ENCODE measurements at places on chromosomes 1 and 21.
A peak's percentile ranks its signal among the peaks of the same experiment; 100 is the strongest.

DNA sequence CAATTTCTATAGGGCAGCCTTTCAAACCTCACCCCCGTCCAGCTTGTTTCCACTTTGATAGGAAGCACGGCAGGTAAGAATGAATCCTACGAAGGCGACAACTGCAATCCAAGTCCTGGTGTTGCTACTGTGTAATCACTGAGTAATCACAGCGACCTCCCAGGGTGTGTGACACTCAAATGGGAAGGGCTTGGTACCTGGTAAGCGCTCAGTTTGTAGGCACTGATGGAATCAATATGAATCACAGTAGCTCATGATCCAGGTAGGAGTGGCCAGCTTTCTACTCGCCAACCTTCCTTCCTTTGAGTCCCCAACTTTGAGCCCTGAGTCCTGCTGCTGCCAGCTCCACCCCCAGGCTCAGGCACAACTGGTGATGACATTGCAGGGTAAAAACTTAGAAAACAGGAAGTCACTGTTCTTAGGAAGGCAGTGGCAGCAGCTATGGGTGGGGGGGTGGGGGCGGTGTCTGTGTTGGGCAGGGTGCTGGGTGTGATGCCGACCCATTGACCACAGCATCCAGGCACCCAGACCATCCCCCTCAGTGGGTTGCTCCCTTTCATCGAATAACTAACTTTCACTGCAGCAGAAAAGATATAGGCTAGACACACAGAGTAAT lies 70.7 kb downstream of the CD247 start:
- peak; percentile 63 for DNase-seq

DNA sequence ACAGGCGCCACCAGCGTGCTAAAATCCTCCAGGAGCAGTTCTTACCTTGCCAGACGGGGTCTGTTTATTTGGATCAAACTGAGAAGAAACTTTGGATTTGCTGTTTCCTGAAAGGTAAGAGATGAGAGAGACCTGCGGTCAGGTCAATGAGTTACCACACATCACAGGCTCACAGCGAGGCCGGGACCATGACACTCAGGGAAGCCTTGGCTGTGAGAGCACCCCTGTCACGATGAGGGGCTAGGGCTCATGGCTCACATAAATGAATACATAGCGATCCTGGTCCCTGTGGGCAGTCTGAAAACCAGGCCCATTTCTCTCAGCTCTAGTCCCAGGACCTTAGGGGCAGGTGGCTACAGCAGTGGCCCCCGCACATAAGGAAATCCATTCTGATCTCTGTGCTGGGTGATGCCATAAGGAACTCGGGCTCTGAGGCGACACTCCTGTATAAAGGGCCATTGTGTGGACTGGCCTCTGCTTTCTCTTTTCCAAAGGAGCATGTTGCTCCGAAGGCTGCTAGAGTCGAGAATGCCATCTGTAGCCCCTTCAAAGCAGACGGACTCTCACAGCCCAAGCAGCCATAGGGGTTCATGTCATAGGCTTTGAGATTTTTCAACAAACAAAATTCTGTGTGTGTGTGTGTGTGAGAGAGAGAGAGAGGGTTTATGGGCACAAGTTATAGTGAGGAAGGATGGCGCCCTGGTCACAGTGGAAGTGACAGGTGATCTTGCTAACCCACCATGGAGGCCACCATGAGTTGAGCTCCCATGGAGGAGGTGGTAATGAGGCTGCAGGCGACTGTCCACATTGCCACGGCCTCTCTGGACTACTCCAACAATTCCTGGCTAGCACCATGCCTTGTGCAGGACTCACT lies 9.0 kb upstream of the SRM start:
- no peak for DNase-seq

GRCh38 chr1:212959266-212960220 lies 9.2 kb downstream of the VASH2 start:
- no peak for DNase-seq

GRCh38 chr1:243842978-243843511 lies 7.0 kb downstream of the AKT3 start:
- peak; percentile 7 for DNase-seq

GRCh38 chr21:43864962-43865539 lies at the start of gene AGPAT3:
AGPAT3 (plus strand) TSS chr21:43865223; CDS start chr21:43959682, 94,459 bp downstream.
- DNase-seq: no peak

- no peak for DNase-seq
These were observed 13.5 kb downstream of the COL6A1 start for GRCh38 chr21:45994759-45995685.

- no peak for DNase-seq
These were observed 33.3 kb upstream of the IRF2BP2 start for GRCh38 chr1:234643111-234643849.

DNA sequence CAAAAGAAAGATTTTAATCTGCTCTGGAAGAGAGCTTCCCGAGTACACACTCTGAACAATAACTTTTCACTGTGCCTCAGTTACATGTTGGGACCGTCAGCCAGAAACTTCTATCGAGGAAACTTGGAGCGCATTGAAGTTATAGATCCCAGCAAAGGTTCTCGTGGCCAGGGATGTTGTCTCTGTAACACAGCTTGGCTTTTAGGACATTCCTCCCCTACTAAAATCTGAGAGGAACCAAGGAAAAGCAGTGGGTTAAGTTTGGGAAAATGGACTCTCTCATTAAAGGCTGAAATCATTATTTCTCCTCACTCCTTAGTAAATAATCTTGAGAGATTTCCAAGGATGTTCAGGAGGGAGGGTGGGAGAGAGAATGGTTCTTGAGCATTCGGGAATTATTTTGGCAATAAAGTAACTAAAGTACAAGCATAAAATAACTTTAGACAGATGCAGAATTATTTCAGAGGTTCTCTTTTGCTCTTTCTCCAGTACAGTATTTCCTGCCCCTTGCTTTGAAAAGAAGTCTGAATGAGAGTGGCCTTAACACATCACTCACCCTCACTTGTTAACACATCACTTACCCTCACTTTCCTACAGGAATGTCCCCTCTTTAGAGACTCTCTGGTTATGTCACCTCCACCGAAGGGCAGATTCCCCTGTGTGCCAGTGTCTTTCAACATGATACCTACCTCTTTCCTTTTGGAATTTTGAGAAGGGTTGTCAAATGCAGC lies 1.8 kb upstream of the NFIA start:
- no peak for DNase-seq

DNA sequence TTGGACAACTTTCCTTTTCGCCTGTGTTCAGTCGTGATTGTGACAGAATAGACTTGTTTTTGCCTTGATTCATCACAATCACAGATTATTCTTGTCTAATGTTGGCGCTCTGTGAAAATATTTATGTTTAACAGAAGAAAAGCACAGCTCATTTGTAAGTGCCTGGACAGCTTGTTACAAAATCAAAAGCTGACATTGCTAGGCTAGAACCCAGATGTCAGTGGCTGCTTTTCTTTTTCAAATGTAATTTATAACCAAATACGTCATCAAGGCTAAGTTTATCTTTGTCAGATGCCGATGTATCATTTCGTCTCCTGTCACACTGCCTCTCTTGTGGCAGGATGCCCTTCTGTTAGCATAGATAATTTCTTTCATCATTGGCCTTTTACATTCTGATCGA lies 1227.3 kb downstream of the PLA2G4A start:
- no peak for DNase-seq

DNA sequence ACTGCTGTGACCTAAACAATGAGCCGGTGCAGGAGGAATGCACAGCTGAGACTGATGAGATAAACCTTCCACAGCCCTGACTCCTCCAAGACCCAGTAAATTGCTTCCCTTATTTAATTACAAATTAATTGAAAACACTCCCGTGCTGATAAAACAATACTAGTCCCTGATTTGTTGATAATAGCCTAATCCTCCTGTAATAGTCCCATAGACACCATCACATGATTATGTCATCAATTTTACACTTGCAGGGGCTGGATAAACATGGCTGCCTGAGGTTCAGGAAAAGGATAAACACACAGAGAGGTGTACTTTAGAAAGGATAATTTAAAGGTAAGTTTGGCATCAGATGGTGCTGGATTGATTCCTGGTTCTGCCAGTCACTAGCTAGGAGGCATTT lies 84.6 kb upstream of the SPAG17 start:
- DNase-seq: no peak

DNA sequence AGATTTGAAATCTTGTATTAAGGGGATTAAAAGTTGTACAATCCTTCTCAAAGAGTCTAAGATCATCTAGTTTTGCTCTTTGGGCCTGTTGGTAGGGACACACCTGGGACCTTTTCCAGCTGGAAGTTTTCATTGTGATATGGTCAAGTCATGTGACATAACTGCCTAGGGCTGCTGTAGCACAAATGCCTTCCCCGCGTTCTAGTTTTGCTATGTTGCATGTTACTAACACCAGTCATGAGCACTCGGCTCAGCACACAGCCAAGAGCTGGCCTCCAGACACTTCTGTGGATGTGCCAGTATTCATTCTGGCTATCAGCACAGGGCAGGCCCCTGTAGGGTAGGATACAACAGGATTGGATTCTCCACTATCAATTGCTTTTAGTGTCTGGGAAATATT lies 14.6 kb upstream of the FLG2 start:
- no peak for DNase-seq

DNA sequence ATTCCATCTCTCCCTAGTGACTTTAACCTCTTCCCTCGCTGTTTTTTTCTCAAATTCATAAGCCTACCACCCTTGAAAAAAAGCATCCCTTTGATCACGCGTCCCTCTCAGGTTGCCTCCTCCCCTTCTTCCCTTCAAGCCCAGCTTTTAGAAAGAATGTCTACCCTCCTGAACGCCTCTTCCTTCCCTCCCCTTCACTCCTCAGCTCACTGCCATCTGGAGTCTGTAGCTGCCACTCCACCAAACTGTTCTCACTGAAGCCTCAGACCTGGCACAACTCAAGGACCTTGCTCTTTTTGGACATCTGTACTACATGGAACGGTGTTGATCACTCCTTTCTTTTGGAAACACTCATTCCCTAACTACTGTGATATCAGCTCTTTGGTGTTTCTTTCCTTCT lies 80.6 kb downstream of the SLC25A24 start:
- DNase-seq: no peak

DNA sequence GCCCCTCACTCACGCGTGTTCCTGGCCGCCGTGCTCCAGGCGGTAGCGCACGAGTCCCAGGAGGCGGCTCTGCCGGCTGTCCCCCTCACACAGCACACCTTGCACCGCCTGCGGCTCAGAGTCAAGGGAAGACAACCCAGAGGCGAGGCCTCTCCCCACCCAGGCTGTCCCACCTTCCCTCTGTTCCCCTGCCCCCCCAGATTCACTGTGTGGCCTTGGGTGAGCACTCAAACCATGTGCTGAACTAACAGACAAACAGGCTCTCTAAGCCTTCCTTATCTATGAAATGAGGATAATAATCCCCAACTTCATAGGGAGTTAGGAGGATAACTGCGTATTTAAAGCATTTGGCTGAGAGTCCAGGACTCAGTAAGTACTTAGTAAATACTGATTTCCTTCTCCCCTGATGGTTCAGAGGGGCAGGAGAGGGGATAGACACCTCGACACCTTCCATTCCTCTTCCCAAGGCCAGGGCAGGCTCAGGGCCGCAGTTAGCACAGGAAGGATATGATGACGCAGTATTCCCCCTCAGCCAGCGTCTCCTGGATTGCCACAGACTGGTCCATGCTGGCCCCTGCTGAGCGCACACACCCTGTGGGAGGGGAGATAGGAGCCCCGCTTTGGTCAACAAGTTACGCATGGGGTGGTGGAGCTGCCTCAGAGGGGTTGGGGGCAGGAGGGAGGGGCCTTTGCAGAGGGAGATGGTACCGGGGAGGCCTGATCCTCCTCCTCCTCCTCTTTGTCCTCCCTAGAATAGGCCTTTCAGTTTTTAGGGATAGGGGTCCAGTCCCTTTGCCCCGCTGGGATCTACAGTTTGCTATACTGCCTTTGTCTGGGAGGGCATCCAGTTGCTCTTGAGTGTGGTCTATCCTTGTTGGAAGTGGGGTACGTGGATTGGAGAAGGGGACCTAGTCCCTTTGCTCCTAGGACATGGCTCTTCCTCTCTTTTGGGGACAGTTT lies 830 bp downstream of the INPP5B start:
- no peak for DNase-seq

- no peak for DNase-seq
These were observed 12.3 kb upstream of the LDLRAP1 start for GRCh38 chr1:25531082-25531461.

GRCh38 chr1:245654460-245655050 lies 499.8 kb downstream of the KIF26B start:
- no peak for DNase-seq

DNA sequence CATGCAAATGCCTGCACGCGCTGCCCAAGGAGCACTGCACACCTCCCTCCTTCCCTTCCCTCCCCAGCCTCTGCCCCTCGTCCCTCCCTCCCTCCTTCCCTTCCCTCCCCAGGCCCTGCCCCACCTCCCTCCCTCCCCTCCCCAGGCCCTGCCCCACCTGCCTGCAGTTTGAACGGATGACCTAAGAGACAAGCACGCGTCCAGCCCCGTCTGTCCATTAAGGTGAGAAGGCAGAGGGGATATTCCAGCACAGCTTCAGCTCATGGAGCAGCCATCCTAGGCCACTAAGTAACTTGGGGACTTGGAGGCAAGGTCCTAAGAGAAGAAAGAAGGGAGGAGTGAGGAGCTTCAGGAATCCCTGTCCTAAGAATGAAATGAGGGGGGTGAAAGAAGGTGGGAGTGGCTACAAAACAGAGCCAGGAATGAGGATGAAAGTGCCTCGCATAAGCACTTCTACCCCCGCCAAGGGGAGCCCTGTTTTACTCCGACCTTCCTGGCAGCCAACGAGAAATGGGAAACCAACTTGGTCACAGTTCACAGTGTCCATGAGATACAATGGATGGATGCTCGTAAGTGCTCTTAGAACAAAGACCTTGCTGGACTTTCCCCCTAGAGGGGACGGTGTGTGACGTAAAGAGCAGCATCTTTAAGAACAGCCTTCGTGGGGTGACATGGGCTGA lies 21.3 kb upstream of the EFHD2 start:
- DNase-seq: no peak

DNA sequence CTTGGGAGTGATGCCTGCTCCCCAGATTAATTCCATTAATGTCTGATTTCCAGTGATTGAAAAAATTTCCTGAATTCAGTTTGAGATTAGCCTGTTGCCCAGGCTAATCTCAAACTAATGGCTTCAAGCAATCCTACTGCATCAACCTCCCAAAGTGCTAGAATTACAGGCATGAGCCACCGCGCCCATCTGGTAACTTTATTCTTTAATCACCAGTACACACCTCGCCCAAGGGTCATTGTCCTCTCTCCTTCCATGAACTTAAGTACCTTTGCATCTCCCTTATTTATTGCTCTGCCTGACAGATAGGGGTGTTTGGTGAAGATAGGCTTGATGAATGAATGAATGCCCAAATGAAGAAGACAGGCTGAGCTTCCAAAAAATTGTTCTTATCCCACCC lies 366.5 kb downstream of the SIPA1L2 start:
- no peak for DNase-seq
